AG09309 (cell line): ENCODE measurements at places on chromosomes 16 and 17.
A peak's percentile ranks its signal among the peaks of the same experiment; 100 is the strongest.

GRCh38 chr16:47612711-47613110, 151.6 kb downstream of the PHKB start:
- DNase-seq, result no peak

DNA sequence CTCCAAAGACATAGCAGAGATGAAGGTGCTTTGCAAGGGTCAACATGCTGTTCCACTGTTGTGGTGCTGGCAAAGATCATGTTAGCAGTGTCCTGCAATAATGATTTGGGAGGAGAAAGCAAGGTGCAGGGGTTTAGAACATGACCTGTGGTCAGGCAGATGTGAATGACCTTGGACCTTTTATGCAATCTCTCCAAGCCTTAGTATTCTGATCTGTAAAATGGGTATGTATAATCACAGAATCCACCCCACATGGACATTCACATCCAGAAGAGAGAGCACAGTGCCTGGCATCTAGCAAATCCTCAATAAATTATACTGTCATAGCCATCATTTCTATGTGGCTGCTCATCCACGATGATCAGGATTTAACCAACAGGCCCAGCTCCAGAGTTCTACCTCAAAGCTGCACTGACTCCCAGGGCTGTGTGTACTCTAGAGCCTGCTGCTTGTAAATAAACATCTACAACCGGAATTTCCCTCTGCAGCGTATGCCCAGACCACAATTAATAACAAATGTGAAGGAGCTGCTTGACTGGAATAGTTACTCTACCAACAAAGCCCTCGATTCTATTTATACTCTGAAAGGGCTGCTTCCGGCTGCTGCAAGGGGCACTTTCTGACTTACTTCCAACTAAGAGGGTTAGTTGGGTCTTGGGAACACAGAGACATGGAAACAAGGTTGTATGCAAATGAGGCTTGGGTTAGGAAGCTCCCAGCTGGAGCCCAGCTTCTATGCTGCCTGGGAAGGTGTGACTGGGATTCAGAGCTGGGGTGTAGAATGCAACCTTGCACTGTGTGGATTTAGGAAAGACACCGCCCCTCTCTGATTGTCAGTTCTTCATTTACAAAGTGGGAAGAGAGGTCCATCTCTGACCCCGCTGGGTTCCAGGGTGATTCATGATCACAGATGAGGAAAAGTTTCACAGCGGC, 265.2 kb downstream of the XYLT1 start:
- DNase-seq, result peak; percentile 64

GRCh38 chr16:50354629-50355456, 13.9 kb downstream of the BRD7 start:
- no peak for DNase-seq

DNA sequence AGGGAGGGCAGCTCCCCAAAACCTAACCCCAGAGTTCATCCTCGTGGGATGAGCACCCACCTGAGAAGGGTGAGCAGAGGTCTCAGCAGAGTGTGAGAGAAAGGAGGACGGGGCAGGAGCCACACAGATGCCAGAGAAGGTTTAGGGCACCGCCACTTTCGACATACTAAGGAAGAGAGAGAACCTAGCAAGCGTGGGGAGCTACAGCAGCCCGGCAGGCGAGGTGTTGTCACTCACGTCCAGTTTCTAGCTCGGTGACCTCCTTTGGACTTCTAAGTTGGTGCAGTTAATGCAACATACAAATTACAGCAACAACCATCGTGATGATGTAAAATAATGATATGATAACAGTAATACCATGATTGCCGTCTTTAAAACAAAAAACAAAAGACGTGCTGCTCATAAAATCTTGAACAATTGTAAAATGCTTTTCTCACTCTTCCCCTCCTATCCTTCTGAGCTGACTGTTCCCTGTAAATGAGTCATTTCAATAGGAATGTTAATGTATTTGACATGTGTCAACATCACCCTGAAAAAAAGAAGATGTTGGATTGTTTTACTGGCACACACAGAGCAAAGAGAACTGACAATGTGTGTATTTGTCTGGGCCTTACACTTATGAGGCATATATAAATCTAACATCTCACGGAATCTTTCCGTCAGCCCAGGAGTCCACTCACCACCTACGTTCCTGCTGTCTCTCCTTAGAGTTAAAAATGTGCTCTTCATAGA, 158.2 kb upstream of the MAF start:
- no peak for DNase-seq

GRCh38 chr17:80270836-80271235, 10.2 kb downstream of the RNF213 start:
- no peak for DNase-seq

DNA sequence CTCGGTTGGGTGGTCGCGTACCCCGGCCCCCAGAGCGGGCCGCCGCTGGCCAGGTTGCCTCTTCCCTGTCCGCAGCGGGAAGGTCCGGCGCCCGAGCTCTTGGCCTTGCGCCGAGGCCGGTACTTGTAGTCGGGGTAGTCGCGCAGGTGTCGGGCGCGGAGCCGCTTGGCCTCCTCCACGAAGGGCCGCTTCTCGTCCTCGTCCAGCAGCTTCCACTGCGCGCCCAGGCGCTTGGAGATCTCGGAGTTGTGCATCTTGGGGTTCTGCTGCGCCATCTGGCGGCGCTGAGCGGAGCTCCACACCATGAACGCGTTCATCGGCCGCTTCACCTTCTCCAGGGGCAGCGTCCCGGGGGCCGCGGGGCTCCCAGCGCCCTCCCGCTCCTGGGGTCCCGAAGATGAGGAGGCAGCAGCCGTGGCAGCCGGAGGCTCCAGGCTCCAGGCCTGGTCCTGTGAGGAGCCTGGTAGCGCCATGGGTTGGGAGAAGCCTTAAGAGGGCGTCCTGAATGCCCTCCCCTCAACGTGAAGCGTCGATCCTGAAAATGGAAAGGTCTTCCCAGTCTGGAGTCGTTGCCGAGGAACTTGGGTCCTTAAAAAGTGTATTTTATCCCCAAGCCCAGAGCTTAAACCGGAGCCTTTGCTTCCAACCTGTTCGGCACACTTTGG, 558 bp downstream of the SOX15 start:
- peak; percentile 40 for DNase-seq

- no peak for DNase-seq
These were observed 1.4 kb downstream of the CHAD start for GRCh38 chr17:50467114-50467854.

- no peak for DNase-seq
These were observed 542 bp downstream of the CBX4 start for GRCh38 chr17:79838522-79839274.

- DNase-seq, result no peak
These were observed 7.2 kb upstream of the EIF4A3 start for GRCh38 chr17:80154166-80154565.

DNA sequence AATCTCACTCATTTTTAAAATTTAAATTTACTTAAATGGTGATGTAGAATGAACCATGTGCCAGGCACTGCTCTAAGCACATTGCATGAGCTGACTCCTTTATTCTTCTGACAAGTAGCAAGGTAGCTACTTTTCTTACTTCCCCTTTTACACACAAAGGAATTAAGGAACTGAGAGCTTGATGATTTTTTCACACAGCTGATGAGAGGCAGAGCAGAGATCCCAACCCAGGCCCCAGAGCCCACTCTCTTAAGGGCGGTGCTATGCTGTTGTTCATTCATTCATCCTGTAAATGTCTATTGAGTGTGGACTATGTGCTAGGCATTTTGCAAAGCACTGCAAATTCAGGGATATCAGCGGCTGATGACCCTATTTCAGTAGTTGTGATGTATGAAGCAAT, 17.9 kb downstream of the SEC14L5 start:
- no peak for DNase-seq

GRCh38 chr16:56409195-56409594, 16.1 kb downstream of the AMFR start:
- peak; percentile 11 for DNase-seq

- DNase-seq, result no peak
These were observed 6.2 kb downstream of the PRCD start for GRCh38 chr17:76545918-76546555.

DNA sequence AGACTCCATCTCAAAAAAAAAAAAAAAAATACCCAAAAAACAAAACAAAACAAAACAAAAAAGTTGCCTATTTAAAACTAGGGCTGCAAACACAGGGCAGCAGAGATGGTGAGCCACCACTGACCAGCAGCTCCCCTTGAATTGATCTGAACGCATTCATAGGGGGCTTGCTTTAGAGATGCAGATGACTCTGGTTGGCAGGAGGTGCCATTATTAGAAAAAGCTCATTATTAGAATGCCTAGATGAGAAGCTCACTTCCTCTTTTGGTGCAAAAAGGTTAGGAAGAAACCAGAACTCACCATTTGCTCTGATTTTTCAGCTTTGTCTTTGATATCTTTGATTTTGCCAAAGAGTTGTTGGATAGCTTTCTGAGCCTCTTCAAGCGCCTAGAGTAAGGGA, 53.1 kb downstream of the VPS53 start:
- no peak for DNase-seq

GRCh38 chr17:77836557-77837041, 121.9 kb upstream of the TNRC6C start:
- no peak for DNase-seq

DNA sequence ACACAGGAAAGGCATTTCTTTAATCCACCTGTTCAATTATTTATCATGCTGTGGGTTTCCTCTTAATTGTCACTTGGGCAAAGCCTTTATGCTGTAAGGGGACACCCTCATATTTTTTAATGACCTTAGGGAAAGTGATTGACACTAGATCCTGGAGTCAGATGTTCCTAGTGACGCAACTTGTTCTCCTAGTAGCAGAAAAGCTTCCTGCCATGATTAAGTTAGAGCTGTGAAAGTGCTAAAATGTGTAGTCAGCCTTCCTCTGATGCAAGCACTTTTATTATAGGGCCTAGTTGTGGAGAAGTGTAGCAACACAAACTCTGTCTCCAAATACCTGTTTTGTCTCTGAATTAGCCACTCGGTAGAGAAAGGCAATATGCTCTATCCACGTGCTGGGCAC, 12.3 kb downstream of the TMEM100 start:
- no peak for DNase-seq

DNA sequence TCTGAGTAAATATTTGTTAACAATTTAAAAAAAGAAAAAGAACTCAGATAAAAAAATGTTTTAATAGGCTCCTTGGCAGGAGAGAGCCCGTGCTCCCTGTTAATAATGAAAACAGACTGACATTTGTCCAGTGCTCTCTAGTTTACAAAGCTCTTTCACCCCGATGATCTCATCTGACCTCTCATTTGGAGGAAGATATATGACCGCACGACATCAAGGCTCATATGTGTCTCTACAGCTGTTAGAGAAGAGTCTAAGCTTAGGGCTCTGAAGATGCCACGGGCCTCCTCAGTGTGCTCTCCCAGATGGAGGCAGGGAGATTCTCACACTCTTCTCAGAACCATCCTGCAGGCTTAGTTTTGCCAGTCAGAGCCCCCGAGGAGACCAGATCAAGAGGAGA, 280.8 kb upstream of the IRX5 start:
- DNase-seq, result no peak

DNA sequence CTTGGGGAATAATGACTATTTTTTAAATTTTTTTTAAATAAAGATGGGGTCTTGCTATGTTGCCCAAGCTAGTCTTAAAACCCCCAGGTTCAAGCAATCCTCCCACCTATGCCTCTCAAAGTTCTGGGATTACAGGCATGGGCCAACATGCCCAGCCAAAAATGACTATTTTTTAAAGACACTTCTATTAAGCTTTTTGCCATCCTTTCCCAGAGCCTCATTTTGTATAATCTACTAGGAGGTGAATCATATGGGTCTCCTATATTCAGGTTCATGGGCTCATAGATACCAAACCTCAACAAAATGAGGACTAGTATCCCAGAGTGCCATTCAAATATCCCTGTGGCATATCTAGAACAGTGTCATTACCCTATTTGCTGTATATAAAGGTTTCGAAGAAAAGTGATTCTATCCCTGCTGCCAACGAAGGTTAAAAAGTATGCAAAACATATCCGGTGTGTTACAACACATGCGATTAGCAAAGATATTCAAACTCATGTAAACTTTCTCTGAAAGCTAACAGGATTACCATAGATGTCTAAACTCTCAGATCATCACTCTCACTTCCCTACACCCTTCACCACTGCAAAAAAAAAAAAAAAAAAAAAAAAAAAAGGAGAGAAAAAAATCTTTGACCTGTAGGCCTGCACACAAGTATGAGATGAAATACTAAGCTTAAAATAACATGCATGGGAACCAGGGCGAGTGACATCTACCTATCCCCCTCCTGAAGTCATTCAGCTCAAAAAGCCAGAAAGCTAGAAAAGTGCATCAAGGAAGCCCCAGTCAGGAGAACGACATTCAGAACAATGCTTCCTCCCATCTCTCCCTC, 23.5 kb downstream of the XPO6 start:
- no peak for DNase-seq

- DNase-seq, result no peak
These were observed 13.1 kb upstream of the ABCC3 start for GRCh38 chr17:50621574-50622031.

- no peak for DNase-seq
These were observed 10.5 kb upstream of the C17orf58 start for GRCh38 chr17:68006797-68007196.

DNA sequence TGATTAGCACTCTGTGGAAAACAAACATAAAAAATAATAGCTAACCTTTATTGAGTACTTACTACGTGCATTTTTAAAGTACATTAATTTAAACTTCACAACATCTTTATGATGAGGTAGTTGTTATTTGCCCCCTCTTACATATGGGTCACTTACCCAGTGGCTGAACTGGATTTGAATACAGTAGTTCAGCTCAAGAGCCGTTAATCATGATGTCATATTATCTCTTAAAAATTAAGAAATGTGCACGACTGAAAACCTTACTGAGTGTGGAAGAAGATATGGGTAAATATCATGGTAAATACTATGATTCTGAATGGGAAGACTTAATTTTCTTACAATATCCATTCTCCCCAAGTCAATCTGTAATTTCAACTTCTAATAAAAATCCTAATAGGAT, 17.6 kb downstream of the NDEL1 start:
- DNase-seq, result no peak

DNA sequence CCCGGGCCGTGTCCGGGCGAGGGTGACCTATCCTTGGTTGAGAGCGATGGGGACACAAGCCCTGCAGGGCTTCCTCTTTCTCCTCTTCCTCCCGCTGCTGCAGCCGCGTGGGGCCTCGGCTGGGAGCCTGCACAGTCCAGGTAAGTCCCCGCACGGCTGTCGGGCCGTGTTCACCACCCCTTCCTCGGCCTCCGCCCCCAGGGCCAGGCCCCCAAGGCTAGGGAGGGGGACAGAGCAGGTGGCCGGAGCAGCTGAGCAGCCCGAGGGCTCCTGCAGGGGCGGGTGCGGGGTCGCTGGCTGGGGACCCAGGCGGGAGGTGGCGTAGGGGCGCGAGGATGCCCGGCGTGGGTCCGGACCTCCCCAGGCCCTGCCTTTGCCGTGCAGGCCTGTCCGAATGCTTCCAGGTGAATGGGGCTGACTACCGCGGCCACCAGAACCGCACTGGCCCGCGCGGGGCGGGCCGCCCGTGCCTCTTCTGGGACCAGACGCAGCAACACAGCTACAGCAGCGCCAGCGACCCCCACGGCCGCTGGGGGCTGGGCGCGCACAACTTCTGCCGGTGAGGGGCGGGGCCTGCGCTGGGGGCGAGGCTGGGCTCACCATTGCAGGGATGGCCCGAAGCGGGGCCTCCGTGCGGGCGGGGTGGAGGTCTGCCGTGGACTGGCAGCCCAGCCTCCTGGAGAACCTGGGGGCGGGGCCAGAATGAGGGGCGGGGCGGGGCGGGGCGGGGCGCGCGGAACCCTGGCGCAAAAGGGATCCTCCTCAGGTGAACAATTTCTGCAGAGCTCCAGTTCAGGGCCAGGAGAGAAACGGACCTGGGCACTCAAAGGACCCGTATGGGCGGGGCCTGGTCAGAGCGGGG, 631 bp downstream of the KREMEN2 start:
- DNase-seq, result no peak

- DNase-seq, result no peak
These were observed 100.7 kb downstream of the LYRM1 start for GRCh38 chr16:21001262-21001661.
